ENCODE measurements at places on chromosomes 2 and 18.

DNA sequence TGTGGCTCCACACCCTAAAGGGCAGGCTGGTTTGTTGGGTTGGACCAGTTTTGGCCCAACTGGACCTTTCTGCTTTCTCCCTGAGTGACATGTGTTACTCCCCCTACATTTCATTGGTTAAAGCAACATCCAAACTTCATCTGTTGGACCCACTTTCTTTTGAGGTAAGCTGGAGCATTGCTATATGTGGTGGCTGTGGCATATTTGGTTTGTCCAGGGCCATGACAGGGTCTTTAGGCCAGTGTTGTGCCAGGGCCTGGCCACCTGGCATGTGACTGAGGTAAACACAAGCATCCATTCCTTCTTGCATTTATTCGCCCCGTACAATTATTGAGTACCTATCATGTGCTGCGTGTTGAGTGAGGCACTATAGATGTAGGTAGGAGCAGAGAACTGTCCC is 36.8 kb upstream of the MARCO start:
- no peak for DNase-seq

GRCh38 chr2:26511466-26511865 is 33.5 kb upstream of the OTOF start:
- DNase-seq = no peak

GRCh38 chr2:236196366-236196765 is 28.2 kb upstream of the GBX2 start:
- no peak for DNase-seq

- DNase-seq = no peak
These were observed 69.7 kb downstream of the MEP1B start for GRCh38 chr18:32259553-32259952.

DNA sequence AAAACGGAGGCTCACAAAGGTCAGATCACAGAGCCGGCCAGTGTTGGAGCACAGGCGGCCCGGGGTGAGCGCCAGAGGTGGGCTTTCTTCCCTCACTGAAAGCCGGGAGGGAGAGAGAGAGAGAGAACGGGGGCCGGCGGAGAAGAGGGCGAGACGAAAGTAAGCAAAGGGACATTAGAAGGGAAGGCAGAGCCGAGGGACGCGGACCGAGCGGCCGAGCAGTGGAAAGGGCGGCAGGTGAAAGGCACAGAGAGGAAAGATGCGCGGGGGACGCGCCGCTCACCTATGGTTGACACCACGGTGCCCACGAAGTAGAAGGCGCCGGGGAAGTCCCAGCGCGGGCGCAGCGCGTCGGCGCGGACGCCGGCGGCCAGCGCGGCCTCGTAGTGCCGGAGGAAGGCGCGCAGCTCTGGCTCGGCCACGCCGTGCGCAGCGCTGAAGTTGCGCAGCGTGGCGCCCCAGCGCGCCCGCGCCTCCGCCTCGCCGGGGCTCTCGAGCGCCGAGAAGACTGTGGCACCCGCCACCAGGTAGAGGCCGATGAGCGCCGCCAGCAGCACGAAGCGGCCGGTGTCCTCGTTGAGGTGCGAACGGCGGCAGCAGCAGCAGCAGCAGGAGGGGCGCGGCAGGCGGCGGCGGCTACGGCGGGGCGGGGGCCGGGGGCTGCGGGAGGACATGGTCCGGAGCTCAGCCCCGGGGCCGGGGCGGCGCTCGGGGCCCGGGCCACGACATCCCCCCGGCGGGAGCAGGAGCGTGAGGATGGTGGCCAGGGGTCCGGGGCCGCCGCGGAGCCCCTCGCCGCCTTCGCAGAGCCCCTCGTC is 166.9 kb downstream of the MSH2 start:
- no peak for DNase-seq

GRCh38 chr18:72187956-72188355 is 356.2 kb downstream of the CBLN2 start:
- DNase-seq = no peak

GRCh38 chr2:158922601-158923000 is 45.8 kb upstream of the TANC1 start:
- no peak for DNase-seq

DNA sequence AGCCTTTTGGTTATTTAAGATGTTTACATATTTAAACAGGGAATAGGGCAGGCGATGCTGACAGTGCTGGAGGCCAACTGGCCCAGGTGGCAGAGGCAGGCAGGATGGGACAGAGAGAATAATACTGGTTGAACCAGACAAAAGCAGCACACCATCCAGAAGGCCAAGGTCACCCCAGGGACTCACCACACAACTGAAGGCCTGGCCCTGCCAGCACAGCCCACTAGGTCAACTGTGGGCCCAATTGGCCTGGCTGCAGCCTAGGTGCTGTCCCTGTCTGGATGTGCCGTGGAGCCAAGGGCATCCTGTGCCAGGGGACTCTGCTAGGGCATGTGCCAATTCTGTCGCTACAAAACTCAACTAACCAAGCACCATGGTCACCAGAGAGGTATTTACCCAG is 69.2 kb downstream of the RNF152 start:
- no peak for DNase-seq

GRCh38 chr2:15645300-15645699 is 53.6 kb downstream of the DDX1 start:
- no peak for DNase-seq

- DNase-seq = no peak
These were observed 6.5 kb downstream of the RNF103 start for GRCh38 chr2:86617153-86617552.

DNA sequence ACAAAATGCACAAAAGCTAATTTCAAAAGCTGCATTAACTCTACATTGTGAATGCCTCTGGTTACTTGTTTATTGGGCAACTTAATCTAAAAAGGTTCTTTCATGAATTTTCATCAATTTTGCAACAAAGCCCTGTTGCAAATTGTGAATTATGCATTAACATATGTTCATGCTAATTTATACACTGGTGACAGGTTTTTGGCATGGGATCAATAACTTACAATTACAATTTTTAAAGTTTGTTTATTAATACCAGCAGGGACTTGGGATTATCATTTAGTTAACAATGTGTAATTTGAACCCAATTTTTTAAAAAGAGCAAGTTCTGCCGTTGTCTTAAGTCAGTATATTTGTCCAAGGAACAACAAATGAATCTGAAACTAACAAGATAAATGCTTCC is 183.6 kb downstream of the DCC start:
- no peak for DNase-seq

DNA sequence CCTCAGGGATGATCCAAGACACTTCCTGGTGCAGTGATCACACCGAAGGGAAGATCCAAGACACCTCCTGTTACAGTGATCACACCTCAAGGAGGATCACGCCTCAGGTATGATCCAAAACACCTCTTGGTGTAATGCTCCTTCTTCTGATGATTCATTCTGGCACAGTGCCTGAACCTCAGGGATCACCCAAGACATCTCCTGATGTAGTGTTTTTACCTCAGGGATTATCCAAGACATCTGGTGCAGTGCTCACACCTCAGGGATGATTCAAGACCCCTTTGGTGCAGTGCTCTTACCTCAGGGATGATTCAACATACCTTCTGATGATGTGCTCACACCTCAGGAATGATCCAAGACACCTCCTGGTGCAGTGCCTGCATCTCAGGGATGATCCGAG is 124.4 kb downstream of the ASB1 start:
- DNase-seq = no peak

GRCh38 chr18:3306391-3306790 is 44.5 kb downstream of the MYL12B start:
- no peak for DNase-seq

DNA sequence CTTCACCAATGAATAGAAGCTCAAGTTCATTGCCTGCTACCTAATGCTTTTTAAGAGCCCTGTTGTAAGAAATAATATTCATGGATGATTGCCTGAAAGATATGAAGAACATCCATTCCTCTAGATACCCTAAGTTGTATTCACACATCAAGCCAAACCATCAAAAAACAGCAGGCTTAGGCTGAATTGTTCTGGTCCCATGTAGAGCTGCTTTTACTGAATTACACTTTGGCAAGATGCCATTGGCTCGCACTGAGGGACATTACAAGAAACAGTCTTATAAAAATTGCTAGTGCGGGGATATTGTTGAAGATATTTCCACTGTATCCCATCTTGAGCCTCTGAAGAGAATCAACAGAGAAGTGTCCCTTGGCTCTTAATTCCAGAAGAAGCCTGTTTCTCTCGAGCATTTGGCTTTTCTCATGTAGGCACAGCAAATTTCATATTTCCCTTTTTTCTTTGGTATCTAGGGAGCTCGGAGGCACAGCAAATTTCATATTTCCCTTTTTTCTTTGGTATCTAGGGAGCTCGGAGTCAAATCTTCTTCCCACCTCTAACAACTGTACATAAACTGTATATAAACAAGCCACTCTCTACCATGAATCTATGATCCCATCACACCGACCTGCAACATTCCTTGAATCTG is 107.5 kb downstream of the COLEC12 start:
- DNase-seq = no peak

DNA sequence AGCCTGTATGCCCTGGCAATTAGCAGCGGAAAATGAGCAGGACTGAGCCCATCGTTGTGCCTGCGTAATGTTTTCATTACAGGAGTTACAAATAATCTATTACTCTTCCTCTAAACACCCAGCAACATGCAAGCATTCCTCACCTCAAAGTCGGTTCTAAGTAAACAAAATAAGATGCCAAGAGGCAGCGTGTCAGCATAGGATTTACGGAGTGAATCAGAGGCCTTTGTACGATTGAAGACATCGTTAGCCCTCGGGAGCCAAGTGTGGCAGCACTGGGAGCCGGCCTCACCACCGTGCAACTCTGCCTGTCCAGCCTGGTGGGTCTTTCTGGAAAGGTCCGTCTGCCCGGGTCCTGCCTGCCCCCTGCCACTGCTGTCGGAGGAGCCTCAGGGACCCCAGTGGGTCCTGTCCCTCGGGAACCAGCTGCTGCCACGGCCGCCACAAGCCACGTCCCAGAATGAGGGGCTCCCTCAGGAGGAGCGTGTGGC is 80.1 kb upstream of the CTDP1 start:
- no peak for DNase-seq

DNA sequence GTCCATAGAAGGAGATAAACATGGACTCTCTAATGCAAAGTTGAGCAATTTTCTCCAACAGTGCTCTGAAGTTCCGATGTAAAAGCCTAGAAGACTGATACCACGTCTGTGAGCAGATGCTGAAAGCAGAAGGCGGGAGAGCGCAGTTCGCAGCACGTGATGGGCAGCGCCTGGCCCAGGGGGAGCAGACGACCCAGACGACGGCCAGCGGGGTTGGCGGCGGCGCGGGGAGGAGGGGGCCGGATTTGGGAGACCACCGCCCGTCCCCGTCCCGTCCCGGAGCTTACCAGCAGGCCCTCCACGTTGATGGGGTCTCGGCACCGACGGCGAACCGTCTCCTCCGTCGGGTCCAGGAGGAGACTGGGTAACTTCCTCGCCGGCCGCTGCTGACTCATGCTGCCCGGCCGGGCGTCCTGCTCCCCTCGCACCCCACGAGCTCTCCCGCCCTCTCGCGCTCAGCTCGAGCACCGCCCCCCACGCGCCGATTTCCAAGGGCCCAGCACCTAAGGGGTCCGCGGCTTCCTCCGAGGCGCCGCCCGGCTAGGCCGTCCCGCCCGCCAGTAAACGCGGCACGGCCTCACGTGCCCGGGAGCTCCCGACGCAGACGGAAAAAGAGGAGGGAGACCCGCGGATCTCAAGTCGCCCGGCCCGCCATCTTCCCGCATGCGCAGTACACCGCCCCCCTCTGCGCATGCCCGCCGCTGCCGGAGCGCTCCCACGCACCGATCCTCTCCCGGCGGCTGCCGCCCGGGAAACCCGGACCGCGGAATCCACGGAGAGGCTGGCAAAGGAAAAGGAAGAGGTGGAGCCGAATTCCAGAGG is at the start of gene E2F6:
TSS of gene E2F6 (minus strand) at position 677 of the 822 bp plus-strand sequence. CDS start at position 395, 282 bp downstream.
- DNase-seq = peak; percentile 75

DNA sequence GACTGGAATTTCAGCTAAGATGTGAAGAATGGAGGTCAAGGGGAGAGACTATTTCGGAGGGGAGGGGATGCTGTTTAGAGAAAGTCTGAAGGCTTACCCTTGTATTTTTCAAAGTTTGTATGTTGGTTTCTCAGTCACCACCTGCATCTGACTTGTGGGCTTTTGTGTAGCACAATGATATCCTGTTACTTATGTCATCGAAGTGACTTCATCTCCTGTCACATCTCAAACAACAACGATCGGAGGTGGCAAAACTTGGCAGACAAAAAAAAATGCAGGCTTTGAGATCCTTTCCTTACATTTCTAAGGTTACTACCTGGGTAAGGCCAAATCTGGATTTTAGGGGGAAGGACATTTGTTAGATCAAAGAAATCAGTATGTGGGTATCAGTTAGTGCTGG is 11.7 kb upstream of the CXCR4 start:
- DNase-seq = no peak

- DNase-seq = no peak
These were observed 47.4 kb upstream of the RMDN2 start for GRCh38 chr2:37877457-37878315.

DNA sequence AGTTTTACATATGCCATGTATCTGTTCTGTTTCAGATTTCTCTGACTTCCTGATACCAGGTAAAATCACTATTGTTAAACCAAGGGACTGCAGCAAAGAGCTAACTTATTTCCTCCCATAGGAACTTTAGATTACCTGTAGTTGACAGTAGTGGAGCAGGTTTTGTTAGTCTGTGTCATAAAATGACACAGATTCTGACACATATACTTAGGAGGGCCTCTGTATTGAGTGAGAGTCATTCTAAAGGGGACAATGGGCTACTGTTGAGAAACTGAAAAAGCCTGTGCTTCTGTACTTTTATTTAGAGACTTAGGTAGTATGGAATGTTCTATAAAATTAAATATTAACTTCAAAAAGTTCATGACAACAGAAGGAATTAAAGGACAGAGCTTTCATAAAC is 48.2 kb downstream of the KCMF1 start:
- DNase-seq = no peak

- no peak for DNase-seq
These were observed 160.8 kb downstream of the BCL2 start for GRCh38 chr18:63158676-63159291.

- peak; percentile 1 for DNase-seq
These were observed 702 bp downstream of the OLA1 start for GRCh38 chr2:174247474-174248186.

DNA sequence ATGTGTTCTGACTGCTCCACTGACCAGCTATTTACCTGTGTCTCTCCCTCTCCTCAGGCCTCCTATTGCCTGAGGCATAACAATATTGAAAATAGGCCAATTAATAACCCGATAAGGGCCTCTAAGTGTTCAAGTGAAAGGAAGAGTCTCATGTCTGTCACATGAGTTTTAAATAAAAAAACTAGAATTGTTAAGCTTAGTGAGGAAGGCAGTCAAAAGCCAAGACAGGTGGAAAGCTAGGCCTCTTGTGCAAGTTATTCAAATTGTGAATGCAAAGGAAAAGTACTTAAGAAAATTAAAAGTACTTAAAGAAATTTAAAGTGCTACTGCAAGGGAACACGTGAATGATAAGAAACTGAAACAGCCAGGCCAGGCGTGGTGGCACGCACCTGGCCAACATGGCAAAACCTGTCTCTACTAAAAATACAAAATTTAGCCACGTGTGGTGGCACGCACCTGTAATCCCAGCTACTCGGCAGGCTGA is 44.9 kb upstream of the TAF4B start:
- no peak for DNase-seq

GRCh38 chr2:119823734-119824334 is 64.1 kb downstream of the PTPN4 start:
- DNase-seq = no peak

All from GM18507 (cell line).